ENCODE measurements at places on chromosomes 13 and 19.

GRCh38 chr19:34676697-34677385, at the start of gene SCGB2B2:
Gene SCGB2B2 (minus strand): TSS chr19:34677159. CDS start chr19:34594563, 82,596 bp downstream.
- DNase-seq, result no peak

- DNase-seq, result peak; percentile 66
Measured at GRCh38 chr19:16295057-16295456, 29.6 kb upstream of the KLF2 start.

DNA sequence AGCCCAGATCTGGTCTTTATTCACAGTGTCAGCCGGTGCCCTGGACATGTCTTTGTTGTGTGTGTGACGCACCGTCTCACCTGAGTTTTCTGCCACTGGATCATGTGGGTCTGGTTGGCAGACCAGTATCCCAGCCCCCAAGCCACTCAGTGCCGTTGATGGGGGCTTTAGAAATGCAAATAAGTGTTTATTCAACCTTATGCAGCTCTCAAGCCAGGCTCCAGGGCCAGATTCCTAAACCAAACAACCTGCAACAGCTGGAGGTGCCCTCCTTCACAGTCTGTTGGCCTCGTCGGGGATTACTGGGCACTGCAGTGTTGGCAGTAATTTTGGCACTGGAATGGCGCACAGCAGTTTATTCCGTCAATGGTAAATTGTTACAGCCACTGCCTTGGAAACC, 21.6 kb downstream of the FAM124A start:
- DNase-seq, result no peak

DNA sequence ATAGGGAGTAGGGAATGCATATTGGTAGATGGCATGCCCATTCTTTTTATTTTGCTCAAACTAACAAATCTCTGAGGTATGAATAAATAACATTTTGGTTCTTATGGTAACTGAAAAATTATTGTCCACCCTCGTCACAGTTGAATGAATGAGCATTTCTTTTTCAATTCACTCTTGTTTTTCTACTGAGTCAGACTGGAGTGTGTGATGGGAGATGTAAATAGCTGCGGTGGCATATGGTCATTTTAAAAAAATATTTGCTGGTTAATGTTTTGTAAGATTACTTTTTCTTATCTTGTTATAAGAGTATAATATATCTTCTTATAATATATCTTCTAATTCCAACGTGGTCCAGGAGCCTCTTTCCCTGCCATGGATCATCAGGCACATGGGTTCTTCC, 586.5 kb downstream of the SLITRK5 start:
- DNase-seq, result no peak

DNA sequence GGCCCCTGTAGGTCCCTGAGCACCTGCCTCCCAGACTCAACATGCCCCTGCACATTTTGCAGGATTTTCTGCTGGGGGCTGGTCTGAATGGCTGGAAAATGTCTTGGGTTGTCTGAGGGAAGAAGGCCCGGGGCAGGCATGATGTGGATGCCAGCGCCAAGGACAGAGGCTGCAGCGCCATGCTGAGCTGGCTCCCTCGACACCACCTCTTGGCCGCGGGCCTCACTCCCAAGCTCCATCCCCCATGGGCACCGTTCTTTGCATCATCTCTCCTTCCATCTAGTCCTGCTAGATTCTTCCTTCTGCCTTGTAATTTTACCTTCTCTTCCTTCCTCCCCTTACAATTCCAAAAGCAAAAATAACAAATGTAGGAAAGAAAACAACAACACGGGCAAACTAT, 70.6 kb downstream of the ZIC5 start:
- no peak for DNase-seq

DNA sequence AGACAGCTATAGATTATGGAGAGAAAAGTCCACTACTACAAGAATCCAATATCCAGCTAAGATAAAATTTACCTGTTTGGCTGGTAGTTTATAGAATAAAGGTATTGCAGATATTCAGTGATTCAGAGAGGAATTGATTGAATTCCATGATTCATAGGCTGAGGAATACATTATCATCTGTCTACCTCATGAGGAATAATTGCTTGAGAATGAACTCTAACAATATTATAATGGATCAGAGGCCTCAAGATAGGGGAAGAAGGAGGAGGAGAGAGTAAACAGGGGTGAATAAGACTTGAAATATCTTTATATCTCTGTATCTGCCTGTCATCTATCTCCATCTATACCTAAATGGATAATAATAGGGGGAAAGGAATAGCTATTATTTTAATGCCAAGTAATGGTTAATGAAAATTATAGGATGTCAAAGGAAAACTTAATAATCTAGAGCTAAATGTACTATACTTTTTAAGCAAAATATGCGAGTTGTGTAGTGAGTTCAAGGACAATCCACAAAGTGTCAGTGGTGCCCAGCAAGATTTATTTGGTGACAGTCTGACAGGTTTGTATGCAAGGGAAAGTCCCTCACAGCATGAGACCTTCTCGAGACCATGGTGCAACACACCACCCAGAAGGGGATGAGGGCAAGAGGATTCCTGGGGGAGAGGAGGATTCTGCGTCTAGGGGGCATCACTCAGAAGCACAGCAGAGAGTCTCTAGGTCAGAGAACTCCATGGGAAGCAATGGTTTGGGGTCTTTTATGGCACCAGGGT, 224.5 kb downstream of the GPC5 start:
- DNase-seq, result no peak

DNA sequence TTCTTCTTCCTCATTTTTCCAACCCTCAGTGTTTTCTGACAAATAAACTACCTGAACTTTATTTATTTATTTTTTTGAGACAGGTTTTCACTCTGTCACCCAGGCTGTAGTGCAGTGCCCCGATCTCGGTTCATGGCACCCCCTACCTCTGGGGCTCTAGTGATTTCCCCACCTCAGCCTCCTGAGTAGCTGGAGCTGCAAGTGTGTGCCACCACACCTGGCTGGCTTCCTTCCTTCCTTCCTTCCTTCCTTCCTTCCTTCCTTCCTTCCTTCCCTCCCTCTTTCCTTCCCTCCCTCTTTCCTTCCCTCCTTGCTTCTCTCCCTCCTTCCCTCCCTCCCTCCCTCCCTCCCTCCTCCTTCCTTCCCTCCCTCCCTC, 32.3 kb downstream of the KCTD4 start:
- DNase-seq, result no peak

GRCh38 chr13:31903111-31903815, 128.3 kb upstream of the FRY start:
- DNase-seq, result no peak

DNA sequence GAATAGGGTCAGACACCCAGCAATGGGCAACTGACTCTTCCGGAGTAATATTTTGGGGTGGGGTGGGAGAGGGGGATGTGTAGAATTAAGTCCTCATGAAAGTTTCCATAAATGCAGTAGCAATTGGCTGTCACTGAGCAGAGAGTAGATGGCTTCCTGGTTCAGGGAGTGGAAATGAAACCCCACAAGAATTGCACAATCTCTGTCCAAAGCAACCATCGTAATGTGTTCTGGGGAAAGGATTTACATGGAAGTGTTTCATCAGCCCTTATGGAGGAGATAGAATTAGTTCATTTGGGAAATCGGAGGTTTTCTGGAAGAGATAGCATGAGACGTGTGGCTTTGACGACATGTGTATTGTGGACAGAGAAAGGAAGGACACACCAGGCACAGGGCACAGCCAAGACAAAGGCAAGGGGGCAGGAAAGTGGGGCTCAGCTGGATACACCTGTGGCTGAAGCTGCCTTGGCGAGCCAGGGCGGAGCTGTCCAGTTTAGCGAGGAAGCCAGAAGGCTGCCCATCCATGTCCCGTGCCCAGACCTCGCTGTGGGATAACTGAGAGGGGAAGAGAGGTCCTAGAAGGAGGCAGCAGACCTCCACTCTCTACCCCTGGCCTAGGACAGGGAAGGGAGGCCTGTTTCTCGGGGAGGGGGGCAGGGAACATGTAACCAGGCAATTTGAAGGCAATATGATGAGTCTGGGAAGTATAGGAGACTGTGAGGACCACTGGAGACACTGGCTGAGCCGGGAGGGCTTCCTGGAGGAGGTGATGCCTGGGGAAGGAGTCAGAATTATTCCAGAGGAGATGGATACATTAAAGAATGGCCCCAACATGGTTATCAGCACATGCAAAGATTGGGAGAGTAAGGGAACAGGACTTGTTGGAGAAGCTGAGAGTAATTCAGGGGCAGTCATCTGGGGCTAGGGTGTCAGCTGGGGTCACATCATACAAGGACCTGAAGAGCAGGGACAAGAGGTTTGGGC, 2.6 kb upstream of the CLEC4G start:
- no peak for DNase-seq

- no peak for DNase-seq
Measured at GRCh38 chr19:54502518-54503048, at the start of gene LAIR2. Gene LAIR2 (plus strand): TSS chr19:54502831. CDS start chr19:54502919, 88 bp downstream.

DNA sequence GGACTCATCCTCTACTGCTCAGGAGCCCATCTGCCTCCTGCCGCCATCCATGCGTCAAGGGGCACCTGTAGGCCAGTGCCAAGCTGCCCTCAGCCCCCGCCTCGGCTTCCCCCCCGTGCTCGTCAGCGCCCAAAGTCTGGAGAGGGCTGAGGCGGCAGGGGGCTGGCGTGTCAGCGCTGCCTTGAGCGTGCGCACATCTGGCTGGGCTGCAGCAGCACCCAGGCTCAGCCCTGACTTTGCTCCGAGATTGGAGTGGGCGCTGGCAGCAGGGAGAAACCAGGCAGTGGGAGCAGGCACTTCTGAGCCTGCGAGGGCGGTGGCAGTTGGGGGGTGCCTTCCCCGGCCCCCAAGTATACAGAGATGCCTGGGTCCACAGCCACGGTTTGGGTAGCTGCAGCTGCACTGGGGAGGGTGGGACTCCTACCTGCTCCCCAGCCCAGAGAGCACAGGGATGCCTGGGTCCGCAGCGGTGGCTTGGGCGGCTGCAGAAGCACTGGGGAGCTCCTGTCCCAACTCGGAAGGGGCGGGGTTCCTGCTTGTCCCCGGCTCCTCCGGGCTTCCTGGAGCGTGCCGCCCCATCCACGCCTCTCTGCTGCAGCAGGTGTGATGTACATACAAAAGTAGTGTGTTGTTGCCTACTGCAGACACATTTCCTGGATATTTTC, 44.8 kb upstream of the LPAR6 start:
- no peak for DNase-seq

DNA sequence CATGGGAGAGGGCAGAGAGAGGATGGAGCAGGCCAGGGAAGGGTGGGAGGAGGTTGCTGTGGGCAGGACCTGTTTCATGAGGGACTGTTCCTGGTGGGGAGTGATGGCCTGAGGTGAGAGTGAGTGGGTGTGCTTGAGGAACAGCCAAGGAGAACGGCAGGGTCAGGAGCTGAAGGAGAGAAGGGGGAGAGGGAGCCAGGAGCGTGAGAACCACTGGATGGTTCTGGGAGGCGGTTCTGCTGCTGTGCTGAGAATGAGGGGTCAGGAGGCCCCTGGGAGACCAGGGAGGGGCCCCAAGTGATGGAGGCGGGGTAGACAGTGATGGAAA, 7.8 kb downstream of the SIN3B start:
- DNase-seq, result no peak

DNA sequence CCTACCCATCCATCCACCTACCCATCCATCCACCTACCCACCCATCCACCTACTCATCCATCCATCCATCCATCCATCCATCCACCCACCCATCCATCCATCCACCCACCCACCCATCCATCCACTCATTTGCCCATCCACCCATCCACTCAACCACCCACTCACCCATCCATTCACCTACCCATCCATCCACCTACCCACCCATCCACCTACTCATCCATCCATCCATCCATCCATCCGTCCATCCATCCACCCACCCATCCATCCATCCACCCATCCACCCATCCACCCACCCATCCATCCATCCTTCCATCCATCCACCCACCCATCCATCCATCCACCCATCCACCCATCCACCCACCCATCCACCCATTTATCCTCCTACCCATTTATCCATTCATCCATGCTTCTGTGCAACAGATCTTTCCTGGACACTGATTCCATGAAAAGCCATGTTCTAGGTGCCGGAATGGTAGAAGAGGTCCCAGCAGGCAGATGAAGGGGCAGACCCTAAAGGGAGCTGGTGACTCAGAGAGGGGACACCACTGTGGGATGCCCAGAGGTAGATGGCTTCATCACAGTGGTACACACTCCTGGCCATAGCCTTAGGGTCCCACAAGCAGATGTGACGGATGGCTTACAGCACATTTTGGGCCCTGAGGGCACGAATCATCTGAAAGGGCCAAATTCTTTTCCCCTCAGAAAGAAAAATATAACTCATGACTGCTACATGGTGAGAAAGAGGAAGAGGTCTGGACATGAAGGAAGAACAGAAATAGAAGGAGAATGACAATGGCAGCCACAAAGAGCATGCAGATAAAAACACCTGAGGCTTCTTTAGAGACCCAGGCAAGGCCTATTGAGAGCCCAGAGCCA, 76.0 kb downstream of the KCTD15 start:
- DNase-seq, result no peak

- no peak for DNase-seq
Measured at GRCh38 chr13:109214393-109214792, 572.0 kb downstream of the IRS2 start.

- DNase-seq, result no peak
Measured at GRCh38 chr13:26378116-26378515, 124.2 kb downstream of the CDK8 start.

DNA sequence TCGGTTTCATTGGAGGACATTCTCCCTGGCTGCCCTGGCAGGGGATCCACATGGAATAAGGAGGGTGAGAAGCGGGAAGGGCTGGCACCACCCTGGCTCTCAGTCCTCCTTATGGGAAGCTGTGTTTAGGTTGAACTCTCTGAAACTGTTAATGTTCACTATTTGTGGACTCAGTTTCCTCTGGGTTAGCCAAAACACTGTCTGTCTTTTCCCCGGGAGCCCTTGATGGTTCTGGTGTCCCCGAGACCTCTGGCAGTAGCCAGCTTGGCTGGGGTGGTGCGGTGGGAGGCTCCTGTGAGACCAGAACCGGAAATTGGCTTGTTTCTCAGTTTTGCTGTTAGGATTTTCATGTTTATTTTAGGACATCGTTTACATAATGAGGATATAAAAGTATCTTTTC, 48.3 kb upstream of the TEX29 start:
- no peak for DNase-seq

DNA sequence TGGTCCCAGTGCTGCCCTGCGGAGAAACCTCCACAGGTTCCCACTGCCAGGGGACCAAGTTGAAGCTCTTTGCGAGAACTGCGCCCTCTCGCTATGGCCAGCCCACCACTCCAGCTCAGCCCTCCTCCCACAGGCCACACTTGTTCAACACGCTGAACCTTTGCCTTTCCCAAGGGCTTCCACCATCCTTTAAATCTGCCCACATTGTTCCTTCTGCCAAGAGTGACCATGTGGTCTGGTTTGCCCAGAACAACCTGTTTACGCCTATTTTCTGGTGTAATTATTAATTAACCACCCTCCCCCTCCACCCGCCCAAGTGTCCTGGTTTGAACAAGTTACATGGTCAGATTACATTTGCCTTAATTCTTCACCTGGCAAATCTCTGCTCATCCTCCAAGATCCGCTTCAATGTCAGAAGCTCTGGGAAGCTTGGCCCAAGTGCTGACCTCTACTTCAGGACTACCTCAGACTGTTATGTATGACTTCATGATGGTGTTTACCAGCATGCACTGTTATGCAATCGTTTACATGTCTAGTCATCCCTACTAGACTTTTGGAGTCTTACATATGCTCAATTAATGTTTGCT, 12.0 kb upstream of the USP12 start:
- no peak for DNase-seq
